Stimulated activated CD4-positive, alpha-beta T cell treated with anti-CD3 and anti-CD28 coated beads, Interleukin-1b, Interleukin-23, amount 100 ng/mL, for 1 hour (primary cell): ENCODE measurements at places on chromosomes 1 and 21.

DNA sequence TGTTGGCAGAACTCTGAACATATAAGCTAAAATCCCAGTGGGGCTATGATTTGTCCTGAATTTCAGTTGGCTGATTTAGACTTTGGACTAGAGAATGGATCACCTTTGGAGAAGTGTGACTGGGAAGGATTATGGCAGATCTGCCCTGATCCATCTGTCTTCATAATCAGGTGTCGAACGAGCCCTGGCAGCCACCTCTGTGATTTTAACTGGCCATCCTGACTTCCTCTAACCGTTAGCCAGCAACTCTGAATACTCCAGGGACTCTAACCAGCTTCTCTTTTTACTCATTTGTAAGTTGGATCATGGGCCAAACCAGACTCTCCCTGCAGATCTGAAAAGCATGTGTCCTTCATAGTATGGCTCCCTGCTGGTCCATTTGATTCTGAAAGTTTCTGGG is 32.0 kb downstream of the ACTN2 start:
- no peak for DNase-seq

DNA sequence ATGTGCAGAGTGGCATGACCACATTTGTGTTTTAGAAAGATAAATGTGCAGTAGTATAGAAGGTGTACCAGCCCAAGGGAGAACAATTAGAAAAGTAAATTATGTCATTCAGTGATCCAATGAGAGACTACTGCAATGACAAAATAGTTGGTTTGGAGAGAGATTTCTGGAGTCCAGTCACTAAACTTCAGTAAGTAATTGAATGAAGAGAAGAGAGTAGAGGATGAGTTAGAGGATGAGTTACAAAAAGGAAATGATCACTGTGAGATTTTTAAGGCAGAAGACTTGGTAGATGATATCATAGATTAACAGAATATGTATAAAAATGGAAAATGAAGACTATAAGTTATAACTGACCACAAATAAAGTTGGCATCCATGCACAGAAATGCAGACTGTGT is 8.4 kb downstream of the CR2 start:
- DNase-seq = no peak

DNA sequence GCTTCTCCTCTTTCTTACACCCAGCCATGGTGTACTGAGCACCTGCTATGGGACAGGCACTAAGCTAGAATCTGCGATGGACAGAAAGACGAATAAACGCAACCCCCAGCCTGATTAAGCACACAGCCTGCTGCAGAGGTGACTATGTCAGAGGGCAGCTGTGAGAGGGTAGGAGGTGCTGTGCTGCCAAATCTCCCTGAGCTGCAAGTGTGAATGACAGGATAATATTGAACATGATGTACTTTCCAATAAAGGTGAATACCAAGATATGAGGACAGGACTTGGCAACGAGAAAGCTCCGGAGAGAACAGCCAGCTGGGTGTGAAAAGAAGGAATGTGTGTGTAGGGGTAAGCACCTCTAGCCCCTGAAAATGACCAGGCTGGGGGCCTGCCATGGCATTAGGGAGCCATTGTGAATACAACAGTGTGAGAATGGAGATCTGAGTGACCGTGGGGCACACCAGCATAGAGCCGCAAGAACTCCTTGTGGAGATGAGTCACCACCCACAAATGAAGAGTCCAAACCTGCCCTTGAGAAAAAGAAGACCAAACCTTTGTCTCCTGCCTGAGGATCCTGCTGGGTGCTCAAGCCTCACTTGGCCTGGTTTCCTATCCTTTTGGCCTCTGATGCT is 83.0 kb upstream of the ATF3 start:
- no peak for DNase-seq

GRCh38 chr1:119467857-119468668 is 38.9 kb upstream of the HSD3B1 start:
- no peak for DNase-seq

DNA sequence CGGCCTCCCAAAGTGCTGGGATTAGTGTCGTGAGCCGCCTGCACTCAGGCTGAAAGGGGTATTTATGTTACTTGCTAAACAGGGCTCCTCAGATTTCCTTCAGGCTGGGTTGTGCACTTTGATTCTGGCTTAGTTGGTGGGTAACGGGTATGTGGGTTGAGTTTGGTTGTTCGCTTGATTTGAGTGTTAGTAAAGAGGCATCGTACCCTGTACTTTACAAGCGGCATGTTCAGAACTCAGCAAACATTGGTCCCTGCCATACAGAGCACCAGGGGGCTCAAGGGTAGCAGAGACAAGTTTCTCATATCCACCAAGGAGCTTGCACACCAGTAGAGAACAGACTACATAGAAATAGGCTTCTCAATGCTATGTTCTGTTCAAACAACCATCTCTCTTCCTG is 147.8 kb downstream of the PGBD5 start:
- DNase-seq = no peak

DNA sequence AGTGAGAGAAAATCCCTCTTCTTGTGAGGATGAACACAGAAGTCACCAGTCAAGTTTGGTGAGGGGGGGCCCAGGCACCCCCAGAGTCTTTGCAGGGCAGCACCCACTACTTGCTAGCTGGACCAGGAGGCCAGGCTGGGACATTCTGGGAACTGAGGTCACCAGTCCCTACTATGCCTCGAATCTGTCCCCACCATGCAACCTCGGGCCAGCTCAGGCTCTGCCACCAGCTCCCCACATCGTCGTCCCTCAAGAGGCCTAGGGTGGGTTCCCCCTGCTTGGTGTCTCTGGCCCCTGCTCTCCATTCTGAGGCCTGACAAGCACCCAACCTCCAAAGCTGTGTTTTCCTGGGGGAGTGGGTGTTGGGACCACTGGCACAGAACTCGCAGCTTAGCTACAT is 22.2 kb upstream of the ZNF678 start:
- DNase-seq = no peak

DNA sequence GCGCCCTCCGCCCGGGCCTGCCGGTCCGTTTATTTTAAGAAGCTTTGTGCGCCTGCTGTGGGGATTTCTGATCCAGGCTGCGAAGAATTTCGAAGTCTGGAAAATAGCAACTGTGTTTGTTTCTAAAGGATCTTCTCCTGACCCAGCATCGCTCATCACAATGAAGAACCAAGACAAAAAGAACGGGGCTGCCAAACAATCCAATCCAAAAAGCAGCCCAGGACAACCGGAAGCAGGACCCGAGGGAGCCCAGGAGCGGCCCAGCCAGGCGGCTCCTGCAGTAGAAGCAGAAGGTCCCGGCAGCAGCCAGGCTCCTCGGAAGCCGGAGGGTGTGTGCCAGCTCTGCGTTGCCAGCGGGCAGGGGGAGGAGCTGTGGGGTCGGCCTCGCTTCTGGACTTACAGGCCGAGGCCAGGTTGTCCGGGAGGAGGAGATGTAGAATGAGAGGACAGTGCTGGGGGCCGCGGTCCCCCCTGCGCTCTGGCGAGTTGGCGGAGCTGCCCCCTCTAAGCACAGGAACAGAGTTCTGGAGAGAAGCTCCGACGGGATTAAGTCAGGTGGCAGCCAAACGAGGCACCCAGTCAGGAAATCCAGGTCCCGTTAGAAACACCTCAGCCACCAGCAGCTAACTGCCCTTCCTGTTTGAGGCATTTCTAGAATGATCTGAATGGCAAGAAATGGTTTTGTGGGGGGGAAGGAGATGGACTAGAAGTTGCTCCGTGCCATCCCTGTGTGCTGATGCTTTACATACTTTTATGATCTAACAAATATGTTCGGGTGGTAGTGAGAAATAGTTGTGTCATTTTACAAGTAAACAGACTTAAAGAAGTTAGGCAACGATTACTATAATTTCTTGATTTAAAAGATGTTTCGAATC is 948 bp downstream of the TXLNA start:
- no peak for DNase-seq

DNA sequence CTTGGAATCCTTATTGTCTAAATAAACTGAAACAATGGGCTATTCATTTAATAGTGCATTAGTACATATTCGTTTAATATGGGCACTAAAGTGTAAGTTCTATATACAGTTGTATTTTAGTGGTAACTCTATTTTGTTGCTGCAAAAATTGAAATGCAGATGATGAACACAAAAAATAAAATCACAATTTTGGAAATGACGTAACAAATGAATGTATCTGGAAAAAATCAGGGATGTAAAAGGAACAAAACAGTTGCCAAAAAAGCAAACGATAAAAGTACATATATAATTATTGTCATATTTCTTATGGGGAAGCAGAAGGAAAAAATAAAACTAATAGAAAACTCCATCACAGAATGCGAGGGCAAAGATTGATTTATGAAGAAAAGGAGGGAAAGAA is 254.9 kb downstream of the RYR2 start:
- no peak for DNase-seq

- DNase-seq = no peak
Observed at GRCh38 chr1:6270401-6270800, 9.5 kb upstream of the GPR153 start.

DNA sequence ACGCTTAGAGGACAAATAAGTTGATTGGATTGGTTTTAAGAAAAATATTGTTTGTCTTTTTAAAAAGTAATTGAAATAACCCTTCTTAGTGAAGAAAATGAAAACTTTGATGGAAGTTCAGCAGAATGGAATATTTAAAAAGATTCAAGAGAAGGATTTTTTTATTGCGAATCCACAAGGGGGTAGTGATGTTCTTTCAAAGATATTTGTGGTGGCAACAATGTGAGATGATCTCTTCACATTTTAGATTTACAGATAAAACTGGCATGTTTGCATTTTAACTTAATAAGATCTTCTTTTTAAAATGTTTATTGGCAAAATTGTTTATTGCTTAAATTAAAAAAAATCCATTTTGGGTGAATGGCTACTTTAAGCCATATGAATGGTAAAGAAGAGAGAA is 8.9 kb downstream of the CAMTA1 start:
- no peak for DNase-seq

- no peak for DNase-seq
Observed at GRCh38 chr1:166166329-166166697, 488 bp downstream of the FAM78B start.

- no peak for DNase-seq
Observed at GRCh38 chr1:241888232-241888631, 40.2 kb downstream of the EXO1 start.

DNA sequence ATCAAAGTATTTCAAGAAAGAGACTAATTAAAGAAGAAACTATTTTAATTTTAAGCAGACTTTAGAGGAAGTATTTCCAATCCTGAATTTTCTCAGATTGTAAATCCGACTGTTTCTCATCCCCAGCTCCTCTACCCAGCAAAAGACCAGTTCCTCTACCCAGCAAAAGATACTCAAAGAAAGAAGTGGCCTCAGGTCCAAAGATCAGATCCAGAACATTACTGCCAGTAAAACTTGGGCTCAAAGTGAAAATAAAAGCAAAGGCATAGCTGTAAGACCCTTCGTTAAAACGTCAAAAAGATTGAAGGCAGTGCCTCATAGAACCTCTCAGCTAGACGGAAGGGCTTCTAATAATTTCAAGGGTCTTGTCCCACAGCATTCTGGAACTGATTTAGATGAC is 50.0 kb downstream of the LRRC8B start:
- no peak for DNase-seq

DNA sequence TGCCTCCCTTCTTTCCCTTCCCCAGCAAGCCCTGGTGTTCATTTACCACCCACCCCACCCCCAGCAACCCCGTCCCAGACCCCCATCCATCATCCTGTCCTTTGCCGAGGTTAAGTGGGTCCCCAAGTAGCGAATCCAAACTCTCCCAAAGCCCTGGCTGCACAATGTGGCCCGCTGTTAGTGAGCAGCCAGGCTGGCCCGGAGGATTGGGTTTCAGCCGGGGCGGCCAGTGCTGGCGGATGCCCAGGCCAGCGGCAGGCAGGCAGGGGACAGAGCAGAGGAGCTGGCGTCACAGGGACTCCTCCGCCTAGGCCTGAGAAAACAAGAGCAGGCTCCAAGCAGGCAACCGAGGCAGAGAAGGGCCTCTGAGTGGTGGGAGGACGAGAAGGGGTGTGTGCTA is 61.4 kb downstream of the EPHB2 start:
- no peak for DNase-seq

DNA sequence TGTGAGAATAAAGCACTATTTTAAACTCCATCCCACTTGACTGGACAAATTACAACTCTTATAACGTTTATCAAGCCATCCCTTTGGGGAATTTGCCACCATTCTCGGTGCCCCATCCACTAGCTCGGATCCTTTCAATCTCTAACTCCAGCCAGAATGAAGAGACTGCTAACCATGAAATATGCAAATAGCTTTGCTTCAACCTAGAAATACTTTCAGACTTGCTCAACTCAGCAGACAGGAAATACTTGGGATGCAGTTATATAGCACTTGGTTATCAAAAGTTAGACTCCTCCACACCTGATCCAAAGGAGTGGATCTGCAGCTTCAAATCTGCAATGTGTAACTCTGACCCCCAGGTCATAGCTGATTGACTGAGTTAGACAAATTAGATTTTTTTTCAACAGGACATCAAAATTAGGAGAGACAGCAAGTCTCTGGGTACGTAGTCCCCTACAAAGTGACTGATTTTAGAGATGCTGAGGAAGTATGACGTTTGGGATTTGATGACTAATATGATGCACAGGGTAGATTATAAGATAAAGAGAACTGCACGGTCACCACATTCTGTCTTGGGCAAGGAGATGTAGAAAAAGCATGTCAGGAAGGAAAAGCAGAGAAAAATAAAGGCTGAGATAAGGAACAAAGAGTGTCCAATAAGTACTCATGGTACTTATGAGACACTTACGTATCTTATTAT is 496.0 kb downstream of the AGBL4 start:
- no peak for DNase-seq

DNA sequence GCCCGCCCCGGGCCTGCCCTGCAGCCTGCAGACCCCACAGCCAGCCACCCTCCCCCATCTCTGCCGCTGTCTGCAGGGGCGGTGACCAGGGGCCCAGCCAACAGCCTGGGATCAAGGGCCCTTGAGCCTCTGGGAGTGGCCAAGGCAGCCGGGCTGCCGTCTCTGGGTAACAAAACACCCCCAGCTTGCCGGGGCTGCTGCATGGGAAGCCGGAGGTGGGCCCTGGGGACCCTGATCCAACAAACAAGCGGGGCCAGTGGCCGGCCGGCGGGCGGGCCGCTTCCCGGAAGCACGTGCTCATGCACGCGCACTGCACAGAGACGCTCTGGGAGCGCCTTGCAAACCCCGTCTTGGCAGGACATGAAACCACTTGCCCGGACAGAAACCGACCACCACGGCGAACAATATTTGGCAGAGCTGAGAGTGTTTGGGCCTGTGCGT is 13.2 kb downstream of the MEGF6 start:
- no peak for DNase-seq

- DNase-seq = no peak
Observed at GRCh38 chr1:23558140-23558871, 995 bp downstream of the ID3 start.

GRCh38 chr1:198171667-198172540 is 15.1 kb downstream of the NEK7 start:
- DNase-seq = no peak
